A549 treated with GW870086 at 1 μM for 4 hours (cell line): ENCODE measurements at places on chromosomes 2 and 18. TPM values are rescaled to one million over a fixed set of nuclear protein-coding genes. Genes with fewer than 3 reads are reported as not detected.

TEX44 gene
- not detected in 5 replicates for total RNA-seq

SGO2 gene
- 10.3 to 17.6 TPM (median 13.6 TPM) in 5 replicates for total RNA-seq

SH2D6 gene
- 0.54 to 0.99 TPM (median 0.62 TPM) in 5 replicates for total RNA-seq

LINC00305 gene
- total RNA-seq = not detected in 5 replicates

RGPD3 gene
- 0.07 to 0.14 TPM (median 0.13 TPM) in 5 replicates for total RNA-seq

ZNF521 gene
- total RNA-seq = not detected in 5 replicates
